ENCODE measurements at places on chromosomes 7 and 10. TPM values are rescaled to one million over a fixed set of nuclear protein-coding genes. Genes with fewer than 3 reads are reported as not detected.

Gene VPS26A
- total RNA-seq = 19.6 TPM

Gene TUBAL3
- total RNA-seq = not detected

Gene USP6NL
- total RNA-seq = 15.2 TPM

Gene AKR1D1
- not detected for total RNA-seq

Gene EBF3
- 13.2 TPM for total RNA-seq

All from SJCRH30 (cell line).